ENCODE measurements at places on chromosomes 3 and 15.

- DNase-seq: no peak
These were observed 241.8 kb downstream of the TBC1D5 start for GRCh38 chr3:17500618-17501017.

- no peak for DNase-seq
These were observed 148.6 kb upstream of the MME start for GRCh38 chr3:154931484-154931883.

DNA sequence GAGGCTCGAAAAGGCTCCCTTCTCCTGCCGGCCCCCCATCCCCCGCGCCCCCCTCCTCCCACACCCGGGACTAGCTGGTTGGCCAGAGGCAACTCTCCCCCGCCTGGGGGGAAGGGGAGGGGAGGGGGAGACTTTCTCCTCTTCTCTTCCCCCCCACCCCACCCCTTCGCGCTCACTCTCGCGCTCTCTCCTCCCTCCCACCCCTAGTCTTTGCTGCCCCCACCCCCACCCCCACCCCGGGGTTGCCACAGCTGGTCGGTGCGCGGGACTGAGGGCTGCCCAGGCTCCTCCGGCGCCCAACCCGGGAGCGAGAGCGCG lies 710 bp downstream of the MECOM start:
- no peak for DNase-seq

DNA sequence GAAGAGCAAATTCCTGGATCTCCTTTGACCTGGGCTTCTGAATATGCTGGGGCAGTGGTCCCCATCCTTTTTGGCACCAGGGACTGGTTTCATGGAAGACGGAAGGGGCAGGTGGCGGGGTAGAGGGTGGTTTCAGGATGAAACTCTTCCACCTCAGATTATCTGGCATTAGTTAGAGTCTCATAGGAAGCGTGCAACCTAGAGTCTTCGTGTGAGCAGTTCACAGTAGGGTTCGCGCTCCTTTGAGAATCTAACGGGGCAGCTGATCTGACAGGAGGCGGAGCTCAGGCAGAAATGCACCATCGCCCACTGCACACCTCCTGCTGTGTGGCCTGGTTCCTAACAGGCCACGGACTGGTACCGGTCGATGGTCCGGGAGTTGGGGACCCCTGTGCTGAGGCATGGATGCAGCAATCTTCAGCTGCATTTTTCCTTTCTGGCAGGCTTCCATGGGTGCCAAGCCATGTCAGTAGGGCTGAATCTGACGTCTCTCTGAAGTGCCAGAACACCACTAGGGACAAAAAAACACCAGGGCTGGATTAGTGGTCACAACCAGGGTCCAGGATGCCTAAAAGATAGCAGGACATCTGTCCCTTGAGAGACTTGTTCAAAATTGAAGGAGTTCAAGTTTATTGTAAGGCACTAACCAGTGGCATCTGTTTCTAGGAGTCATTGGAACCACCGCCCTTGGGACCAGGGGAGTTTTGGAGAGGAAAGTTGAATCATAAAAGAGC lies 8.4 kb upstream of the GOLGB1 start:
- DNase-seq: no peak

DNA sequence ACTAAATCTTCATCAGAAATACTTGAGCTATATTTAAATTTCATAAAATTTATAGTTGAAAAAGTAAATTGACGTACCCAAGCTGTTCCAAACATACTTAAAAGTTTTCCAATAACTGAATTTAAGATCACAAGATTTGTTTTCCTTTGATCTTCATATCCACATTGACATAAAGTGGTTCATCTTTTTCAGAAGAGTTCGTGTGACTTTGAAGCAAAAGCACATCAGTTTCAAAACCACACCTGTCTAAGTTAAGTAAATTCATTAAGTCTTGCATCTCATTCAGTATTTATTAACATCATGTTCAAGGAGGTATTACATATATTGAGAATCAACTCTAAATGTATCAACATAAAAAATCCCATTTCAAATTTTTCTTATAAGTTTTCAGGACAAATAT lies 79.5 kb downstream of the BFSP2 start:
- no peak for DNase-seq

DNA sequence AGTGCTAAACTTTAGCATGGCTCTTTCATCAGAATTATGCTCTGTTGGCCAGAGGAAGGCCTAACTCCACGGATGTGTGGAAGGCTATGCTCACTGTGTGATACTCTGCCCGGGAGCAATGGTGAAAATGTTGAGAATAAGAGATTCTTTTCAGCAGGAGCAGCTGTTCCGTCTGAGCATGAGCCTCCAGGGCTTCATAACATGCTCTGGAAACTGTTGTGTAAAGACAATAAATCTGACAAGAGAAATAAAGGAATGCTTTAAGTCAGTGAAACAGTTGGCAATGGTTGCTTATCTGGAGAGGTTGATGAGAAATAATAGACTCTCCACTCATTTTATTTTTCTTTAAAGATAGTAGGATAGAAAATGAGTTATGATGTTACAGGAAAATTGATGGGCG lies 269.8 kb downstream of the DIPK2A start:
- DNase-seq: no peak

- DNase-seq: no peak
These were observed 6.7 kb downstream of the KLHL40 start for GRCh38 chr3:42691816-42692666.

GRCh38 chr15:41834096-41834495 lies 4.6 kb upstream of the PLA2G4B start:
- no peak for DNase-seq
